ENCODE measurements at places on chromosomes 12 and 14.
A peak's percentile ranks its signal among the peaks of the same experiment; 100 is the strongest.

GRCh38 chr12:95859344-95859816, 628 bp downstream of the SNRPF start:
- no peak for DNase-seq

- DNase-seq, result no peak
Observed at GRCh38 chr14:21840765-21841164, 167.1 kb upstream of the OR4E1 start.

DNA sequence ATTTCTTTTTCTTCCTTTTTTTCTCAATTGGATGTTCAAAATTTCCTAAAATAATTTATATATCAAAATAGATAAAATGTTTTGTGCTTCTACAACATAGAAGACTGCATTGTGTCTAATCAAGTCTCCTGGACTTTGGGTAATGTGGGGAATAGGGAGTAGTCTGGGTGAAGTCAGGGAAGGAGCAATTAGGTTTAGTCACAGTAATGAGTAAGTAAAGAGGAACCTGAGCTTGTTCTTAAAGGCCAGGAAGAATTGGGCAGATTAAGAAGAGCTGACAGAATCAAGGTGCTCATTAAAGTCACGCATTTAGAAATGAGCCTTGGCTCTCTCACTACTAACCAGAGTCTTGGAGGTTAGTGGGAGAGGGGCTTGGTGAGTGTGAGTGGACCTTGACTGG, 233.3 kb upstream of the SSTR1 start:
- no peak for DNase-seq

DNA sequence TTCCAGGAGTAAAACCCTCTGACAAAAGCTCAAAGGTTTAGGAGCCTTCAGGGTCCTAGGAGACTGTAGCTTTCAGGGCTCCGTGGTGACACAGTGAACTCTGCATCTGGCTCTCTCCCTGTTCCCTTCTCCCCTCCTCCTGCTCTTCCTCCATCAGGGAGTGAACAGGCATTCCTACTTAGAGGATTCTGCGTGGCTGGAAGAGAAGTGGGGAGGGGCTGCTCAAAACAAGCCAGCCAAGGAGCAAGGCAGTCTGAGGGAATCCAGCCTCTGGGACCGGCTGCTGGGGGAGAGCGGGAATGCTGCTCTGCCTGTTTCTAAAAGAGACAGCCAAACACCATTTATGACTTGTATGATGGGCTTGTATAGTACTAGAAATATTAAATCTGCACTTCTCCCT, 49.5 kb downstream of the RBMS2 start:
- peak; percentile 78 for DNase-seq

Data from right forelimb (tissue), 1 donor.